ENCODE measurements at places on chromosomes 4 and X. TPM values are rescaled to one million over a fixed set of nuclear protein-coding genes. Genes with fewer than 3 reads are reported as not detected.

ARHGEF6 gene
- total RNA-seq: 150 TPM

SMIM31 gene
- total RNA-seq: not detected

TRAM1L1 gene
- total RNA-seq: 2.0 TPM

UGT8 gene
- total RNA-seq: not detected

SUPT20HL1 gene
- total RNA-seq: not detected

- DNase-seq: no peak
Measured at GRCh38 chrX:110418316-110419235, 59.9 kb downstream of the RTL9 start.

DNA sequence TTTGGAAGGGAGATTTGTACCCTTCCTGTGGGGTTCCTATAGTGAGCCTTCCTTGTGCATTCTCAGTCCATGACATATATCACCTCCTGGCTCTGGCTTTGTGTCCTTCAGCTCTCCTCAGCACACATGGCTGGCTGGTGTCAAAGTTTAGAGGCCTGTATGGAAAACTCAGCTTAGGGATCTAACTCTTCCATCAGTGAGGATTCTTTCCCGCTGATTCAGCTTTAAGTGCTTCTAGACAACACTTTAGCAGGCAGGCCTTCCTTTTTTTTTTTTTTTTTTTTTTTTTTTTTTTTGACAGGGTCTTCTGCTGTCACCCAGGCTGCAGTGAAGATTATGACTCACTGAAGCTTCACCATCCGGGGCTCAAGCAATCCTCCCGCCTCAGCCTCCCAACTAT lies 84.2 kb downstream of the NPNT start:
- DNase-seq: no peak

GRCh38 chr4:81199831-81200230 lies 15.2 kb downstream of the PRKG2 start:
- no peak for DNase-seq

DNA sequence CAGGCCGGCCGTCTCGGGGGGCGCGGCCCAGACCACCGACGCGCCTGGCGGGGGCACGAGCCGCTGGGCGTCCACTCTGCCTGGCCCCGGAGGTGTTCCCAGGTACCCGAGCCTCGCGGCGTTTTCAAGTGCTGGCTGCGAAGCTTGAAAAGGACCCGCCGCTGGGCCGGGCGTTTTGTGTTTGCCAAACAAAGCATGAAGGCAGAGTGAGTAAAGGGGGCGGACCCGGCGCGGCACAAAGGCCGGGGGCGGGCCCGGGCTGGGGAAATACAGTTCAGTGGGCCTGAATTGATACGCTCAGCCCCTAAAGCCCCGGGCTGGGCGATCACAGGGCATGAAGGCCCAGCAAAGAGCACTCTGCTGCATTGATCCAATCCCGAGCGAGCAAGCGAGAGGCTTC lies 65.4 kb downstream of the SOX3 start:
- DNase-seq: no peak

DNA sequence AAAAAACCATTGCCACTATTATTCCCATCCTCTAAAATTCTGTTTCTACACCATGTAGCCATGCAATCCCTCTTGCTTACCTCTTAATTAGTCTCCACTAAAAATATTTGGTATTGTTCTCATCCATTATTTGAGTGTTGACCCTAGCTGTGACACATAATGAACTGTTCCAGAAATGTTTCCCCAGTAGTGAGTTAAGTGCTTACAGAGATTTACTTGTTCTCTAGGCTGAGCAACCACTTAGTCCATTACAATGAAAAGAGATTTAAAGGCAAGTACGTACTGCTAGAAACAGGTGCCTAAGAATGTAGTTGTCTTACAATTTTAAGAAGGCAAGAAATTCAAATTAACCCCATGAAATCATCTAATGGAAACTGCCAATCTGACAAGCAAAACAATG lies 112.7 kb upstream of the PTPN13 start:
- no peak for DNase-seq

- no peak for DNase-seq
Measured at GRCh38 chr4:8772499-8773123, 99.0 kb downstream of the HMX1 start.

DNA sequence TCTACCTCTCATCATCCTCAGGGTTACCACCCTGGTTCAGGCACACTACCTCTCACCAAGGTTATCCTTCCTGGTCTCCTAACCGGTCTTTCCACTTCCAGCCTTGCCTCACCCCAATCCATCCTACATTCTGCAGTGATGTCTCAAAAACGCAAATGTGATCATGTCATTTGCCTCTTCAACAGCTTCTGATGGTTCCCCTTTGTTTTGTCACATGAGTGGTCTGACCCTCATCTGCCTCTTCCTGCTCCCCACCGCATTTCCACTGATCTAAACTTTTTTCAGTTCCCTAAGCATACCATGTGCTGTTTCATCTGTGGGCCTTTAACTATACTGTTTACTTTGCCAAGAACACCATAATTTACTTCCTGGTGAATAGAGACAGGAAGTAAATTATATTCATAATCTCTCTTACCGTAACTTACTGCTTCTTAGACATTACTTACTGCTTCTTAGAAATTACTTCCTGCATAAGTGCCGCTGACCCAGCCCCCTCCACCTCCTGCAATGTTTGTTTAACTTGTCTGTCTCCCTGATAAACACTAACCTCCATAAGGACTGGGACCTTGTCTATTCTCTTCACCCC lies 27.1 kb upstream of the NSUN7 start:
- no peak for DNase-seq

GRCh38 chr4:149706942-149707341 lies 108.7 kb downstream of the IQCM start:
- no peak for DNase-seq

- no peak for DNase-seq
Measured at GRCh38 chrX:133570549-133570948, 155.3 kb upstream of the GPC4 start.

DNA sequence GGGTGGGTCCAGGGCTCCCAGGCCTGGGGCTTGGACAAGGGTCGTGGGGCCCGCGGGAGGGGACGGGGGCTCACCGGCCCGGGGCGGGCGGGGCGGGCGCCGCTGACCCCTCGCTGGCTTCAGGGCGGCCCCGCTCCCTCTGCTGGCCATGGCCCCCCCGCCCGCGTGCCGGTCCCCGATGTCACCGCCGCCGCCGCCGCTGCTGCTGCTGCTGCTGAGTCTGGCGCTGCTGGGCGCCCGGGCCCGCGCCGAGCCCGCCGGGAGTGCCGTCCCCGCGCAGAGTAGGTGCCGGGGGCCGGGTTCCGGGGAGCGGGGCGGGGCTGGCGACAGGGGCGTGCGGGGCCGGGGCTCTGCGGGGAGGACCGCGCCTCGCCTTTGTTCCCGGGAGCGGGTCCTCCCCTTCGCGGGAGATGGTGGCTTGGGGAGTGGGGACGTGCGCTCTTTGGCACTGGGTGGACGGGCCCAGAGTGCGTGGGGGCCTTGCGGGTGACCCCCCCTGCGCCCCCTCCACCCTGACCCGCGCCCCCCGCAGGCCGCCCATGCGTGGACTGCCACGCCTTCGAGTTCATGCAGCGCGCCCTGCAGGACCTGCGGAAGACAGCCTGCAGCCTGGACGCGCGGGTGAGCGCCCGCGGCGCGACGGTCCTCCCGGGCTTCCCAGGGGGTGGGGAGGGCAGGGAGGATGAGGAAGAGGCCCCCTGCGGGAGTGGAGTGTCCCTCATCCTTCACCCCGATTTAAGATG lies 16.8 kb upstream of the NAT8L start:
- DNase-seq: peak; percentile 21

DNA sequence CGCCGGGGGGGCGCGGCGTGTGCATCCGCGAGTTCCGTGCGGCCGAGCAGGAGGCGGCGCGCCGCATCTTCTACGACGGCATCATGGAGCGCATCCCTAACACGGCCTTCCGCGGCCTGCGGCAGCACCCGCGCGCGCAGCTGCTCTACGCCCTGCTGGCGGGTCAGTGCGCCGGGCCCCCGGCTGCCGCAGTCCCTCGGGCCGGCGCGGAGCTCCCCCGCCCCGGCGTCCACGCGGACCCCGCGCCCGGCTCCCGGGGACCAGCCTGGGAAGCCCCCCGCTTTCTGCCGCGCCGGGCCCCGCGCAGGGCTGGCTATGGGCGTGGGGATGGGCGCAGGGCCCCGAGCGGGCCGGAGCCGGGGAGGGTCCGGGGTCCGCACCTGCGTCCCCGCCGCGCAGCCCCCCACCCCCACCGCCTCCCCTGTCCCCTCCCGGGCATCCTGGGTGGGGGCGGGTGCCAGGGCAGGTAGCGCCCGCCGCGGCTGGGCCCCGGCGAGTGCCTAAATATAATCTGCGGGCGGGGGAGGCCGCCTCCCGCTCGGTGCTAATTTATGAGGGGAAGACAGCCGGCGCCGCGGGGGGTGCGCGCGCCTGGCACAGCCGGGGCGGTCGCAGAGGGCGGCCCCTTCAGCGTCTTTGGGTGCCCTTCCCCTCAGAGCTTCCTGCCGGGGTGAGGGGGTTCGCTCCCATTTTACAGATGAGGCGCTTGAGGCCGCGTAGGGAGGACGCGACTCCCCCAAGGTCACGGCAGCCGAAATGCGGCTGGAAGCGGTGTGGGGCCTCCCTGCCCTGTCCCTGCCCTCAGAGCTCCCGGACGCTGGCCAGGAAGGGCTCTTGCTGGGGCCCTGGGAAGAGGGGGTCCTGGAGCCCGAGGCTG lies 837 bp downstream of the NAT8L start:
- no peak for DNase-seq
